Skeletal muscle cell (primary cell): ENCODE measurements at places on chromosomes 2 and 18.
A peak's percentile ranks its signal among the peaks of the same experiment; 100 is the strongest.

DNA sequence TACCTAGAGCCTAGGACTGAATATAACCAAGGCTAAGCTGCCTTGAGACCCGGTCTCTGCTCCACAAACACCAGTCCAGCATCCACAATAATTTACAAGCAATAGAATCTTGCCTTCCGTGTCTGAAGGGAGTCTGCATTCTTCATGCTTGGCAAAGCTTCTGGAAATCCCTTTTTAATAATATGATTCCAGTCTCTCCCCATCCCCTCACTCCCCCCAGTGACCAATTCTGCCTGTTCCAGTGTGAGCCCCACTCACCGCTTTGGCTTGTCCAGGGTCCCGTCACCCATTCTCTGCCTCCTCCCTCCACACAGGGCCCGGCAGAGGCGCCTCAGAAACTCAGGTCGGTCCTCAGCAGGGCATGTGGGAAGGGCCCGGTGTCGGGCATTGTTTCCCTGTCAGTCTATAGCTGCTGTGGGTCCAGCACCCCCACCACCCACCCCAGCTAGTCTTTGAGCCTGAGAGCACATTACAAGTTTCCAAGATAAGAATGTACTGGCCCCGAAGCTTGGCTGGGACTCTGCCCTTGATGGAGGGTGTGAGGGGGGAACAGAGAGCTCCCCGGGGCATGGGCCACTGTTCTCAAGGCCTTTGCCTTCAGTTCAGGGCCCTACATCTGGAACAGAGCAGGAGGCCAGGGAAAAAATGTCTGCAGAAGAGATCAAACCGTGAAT is 129.7 kb upstream of the MYCN start:
- DNase-seq = no peak

- DNase-seq = no peak
Observed at GRCh38 chr2:235098736-235099494, 147.1 kb downstream of the SH3BP4 start.

GRCh38 chr2:220708366-220708765 is 863.7 kb downstream of the EPHA4 start:
- DNase-seq = peak; percentile 2

- no peak for DNase-seq
Observed at GRCh38 chr2:131827481-131828163, 299.9 kb downstream of the CCDC74A start.

GRCh38 chr2:8543383-8544170 is 138.3 kb upstream of the ID2 start:
- DNase-seq = peak; percentile 34

DNA sequence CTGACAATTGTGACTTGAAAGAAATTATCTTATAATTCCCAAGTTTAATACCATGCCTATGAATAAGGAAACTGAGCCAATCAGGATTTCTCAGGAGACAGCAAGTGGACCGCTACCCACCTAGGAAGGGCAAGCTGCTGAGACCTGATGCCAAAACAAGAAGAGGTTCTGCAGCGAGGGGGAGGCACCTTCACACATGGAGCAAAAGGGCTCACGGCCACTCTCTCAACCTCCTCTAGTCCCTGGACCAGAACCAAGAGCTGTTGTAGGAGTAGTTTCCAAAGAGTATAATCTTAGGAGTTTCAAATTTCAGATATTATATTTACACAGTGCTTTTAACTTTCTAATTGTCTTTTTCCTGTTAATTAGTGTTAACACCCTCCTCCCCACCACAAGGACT is 154.7 kb upstream of the ETAA1 start:
- DNase-seq = no peak

- no peak for DNase-seq
Observed at GRCh38 chr18:74171910-74172606, 23.7 kb downstream of the TIMM21 start.

DNA sequence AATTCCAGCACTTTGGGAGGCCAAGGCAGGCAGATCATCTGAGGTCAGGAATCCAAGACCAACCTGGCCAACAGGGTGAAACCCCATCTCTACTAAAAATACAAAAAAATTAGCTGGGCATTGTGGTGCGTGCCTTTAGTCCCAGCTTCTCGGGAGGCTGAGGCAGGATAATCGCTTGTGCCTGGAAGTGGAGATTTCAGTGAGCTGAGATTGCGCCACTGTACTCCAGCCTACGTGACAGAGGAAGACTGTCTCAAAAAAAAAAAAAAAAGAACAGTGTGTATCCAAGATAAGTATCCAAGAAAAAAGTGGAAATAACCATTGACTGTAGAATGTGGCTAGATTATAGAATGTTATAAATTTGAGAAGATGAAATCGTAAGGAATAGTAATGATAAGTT is 142.1 kb downstream of the FAM124B start:
- no peak for DNase-seq

DNA sequence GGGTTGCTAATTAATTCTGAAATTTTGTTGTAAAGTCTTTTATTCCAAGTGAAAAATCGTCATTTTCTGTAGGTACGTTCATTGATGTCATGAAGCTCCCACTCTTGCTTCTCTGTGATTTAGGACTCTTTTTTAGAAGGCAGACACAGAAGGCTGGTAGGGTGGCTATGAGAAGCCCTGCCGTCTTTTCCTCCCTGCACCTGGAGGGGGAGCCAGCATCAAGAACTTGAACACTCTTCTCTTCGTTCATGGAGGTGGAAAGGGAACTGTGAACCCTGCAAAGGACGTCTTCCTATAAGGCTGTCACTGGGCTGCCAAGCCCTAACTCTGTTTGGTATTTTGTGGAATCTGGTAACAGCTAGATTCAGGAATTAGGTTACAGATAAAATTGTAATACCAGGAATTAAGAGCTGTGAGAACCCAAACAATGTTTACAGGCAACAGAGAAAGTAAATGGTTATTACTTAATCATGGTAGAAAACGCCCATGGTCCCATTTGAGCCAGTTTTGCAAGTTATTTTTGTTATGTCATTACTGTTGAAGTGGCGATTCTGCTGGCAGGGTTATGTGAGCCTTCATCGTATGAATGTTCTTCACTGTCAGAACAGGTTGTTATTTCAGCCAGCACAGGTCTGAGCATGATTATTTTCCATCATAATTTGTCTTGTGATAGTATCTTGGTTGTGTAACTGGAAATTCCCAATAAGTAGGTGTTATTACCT is 112.2 kb downstream of the OSBPL6 start:
- DNase-seq = no peak

- no peak for DNase-seq
Observed at GRCh38 chr2:211175956-211176355, 619.6 kb downstream of the CPS1 start.

- no peak for DNase-seq
Observed at GRCh38 chr2:227234429-227234828, 70.0 kb downstream of the COL4A3 start.

DNA sequence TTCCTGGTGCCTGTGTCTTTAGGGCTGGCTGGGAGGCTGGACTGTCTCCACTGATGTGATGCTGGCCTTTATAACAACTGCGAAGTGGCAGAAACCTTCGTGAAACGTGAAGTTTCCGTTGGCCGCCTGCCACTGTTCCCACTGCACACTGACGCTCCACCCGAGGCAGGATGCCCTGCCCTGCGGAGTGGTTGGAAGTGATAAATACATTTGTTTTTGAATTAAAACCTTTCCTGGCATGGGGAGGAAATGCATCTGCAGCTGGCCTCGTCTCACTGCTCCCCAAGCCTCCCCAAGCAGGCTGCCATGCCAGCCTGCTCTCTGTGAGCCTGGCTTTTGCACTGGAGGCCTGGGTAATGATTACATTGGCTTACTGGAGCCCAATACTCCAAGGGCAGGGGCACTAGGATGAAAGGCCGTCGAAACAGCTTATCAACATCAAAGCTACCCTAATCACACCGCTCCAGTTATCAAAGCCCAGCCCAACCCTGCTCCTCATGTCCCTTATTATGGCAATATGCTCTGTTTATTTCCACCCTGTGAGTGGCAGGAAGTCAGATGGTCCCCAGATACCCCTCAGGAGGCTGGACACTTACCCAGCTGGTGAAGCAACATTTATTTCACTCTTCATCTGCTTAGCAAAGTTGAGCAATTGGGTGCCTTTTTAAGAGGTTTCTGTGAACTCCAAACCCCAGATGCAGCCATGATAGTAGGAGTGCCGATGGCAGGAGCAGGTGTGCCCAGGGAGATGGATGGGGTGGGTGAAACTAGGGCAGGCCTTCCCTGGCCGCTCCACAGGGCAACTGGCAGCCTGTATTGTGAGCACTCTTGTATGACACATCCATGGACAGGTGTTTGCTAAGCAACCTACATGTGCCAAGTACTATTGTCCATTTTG is 97.4 kb upstream of the ITGA6 start:
- no peak for DNase-seq

DNA sequence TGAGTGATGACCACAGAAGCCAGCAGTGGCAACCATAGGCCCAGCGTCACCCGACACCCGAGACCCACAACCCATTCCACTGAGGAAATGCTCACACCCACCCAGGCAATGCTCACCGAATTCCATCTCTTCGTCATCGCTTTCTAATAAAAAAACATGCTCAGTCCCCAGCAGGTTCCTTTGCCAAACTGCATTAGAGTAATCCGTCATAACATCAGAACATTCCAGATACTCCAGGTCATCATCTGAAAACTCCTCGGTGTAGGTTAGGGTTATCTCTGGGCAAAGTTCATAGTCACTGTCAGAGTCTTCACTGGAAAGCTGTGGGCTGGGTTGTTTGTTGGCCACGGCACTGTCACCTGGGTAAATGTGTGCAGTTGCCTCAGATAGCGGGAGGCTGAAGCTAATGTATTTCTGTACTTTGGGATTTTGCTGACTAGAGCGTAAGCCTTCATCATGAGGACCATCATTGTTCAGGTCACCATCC is 49.3 kb downstream of the ALPK2 start:
- peak; percentile 63 for DNase-seq

DNA sequence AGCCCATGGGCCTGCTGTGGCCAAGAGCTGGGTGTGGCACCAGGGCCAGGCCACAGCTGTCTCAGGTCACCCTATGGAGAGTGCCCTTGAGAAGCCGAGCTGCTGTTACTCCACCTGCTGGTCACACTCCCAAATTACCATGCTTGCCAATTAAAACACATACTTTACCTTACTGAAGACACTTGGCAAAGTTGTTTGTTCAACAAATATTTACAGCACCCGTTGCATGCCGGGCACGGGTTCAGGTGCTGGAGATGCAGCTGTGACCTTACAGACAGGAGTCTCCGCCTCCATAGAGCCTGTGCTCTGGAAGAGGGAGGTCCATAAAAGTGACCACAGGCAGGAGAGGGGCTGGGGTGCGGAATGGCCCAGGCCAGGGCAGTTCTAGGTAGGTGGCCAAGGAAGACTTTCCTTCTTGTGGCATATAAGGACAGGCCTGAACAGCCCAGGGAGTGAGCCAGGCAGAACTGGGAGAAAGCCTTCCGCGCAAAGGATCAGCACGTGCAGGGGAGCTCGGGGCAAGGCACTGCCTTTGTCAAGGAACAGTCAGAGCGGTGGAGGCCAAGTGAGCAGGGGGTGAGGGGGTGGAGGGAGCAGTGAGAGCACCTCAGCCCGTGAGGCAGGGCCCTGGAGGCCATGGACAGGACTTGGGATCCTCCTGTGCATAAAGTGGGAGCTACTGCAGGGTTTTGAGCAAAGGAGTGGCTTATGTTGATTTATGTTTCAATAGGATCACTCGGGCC is 23.6 kb upstream of the RBM44 start:
- DNase-seq = no peak
